ENCODE measurements at places on chromosomes 5 and 9.
A peak's percentile ranks its signal among the peaks of the same experiment; 100 is the strongest.

DNA sequence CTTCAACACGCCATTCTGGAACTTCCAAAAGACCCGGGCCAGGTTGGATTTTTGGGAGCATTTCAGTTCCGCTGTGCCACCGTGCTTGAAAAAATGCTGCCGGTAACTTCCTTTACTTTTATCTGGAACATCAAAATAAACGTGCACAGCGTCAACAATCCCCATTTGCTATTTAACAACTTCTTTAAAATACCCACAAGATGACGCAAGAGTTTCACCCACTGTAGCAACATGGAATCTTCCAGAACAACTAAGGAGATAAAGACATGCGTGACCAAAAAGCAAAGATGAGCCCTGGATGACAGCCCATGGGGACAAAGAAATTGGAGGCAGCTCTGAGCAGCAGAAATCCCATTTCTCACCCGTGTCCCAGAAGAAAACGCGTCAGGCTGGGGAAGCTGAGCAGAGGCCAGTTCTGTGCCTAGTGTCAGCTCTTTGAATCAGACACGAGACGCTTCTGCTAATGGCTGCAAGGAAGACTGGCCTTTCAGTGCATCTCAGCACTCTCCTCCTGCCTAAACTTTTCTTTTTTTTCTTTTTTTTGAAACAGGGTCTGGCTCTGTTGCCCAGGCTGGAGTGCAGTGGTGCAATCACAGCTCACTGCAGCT, 61.3 kb downstream of the SECISBP2 start:
- DNase-seq, result peak; percentile 18

GRCh38 chr5:603081-603998, 8.8 kb upstream of the CEP72 start:
- DNase-seq, result no peak

GRCh38 chr5:14011089-14012020, 66.9 kb upstream of the DNAH5 start:
- DNase-seq, result peak; percentile 94

DNA sequence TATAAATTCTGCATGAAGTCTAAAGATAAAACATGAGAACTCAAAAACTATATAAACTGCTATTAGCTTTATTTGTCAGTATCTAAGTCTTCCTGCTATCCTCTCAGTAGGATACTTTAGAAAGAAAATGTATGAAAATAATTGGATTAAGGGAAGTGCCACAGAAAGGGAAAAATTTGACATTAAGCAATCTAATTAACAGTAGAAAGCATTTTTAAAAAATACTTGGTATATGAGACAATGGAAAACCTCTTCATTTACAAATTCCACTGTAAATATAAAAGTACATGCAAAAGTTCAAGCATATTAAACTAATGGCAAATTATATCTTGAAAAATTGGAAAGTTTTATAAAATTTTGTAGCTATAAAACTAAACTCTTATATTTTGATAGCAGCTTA, 518.6 kb upstream of the NUDT12 start:
- DNase-seq, result no peak

DNA sequence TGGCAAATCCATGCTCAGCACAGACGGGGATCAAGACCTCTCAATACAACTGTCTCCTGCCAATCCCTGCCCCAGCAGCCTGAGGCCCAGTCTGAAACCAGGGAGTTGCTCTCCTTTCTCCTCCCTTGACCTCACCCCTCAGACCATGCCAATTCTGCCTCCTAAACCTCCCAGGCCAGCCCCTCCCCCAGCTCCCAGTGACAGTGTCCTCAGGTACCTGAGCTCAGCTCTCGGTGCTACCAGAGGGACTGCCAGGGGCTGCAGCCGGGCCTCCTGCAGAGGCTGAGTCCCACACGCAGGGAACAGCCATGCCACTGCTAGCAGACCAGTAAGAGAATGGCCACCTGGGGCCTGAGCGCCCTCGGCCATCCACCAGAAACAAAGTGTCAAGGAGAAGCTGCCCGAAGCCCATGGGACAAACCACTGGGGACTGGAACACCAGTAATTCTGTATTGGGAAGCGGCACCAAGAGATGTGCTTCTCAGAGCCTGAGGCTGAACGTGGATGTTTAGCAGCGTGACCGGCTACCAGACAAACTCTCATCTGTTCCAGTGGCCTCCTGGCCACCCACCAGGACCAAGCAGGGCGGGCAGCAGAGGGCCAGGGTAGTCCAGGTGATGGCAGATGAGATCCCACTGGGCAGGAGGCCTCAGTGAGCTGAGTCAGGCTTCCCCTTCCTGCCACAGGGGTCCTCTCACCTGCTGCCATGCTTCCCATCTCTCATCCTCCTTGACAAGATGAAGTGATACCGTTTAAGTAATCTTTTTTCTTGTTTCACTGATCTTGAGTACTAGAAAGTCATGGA, 557 bp upstream of the IL3 start:
- no peak for DNase-seq
